Astrocyte (in vitro differentiated cells and primary cell): ENCODE measurements at places on chromosomes 2 and 18.

- H3K27ac ChIP-seq, result no peak overlapping the region
- no peaks in the 10 kb centered on the region for H3K36me3 ChIP-seq
- no peak for DNase-seq
Measured at GRCh38 chr2:72386288-72386687, 238.6 kb upstream of the CYP26B1 start.

DNA sequence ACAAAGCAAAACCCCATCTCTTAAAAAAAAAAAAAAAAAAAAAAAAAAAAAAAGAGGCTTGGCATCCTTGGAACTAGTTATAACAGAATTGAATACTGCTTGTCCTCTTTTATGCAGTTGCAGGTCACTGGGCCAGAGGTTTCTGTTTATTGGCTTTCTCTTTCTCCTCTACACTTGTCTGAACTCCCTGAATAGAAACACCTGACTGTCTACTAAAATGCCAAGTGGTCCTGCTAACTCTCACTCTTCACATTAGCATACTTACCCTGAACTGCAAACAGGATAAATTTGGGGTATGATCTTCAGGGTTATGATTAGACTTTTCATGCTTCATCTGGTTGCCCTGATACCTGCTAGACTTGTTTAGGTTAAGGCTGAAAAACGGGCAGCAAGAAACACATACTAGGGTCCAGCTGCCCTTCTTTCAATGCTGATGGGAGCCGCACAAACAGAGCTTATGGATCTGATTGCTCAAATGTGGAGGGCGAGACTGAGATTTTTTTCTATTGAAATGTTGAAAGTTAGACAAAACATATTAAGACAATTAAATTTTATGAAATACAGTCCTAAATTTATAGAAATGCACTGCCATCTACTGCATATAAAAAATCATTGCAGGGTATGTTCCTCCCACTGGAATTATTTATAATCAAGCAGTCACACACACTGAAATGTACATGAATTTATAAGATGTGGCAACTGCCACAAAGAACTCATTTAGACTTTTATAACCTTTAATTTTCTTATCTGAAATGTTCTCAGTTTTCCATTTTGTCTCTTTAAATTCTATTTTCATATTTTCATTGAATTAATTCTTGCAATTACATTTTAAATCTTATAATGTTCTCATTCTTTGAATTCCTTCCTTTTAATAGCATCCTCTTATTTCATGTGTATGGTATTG, 40.8 kb downstream of the GTF3C3 start:
- H3K36me3 ChIP-seq, result no peaks in the 10 kb centered on the region
- no peaks in the 10 kb centered on the region for H3K4me1 ChIP-seq
- no peak overlapping the region for H3K27ac ChIP-seq
- no peak for DNase-seq
- no peak overlapping the region for H3K4me3 ChIP-seq
- no peaks in the 10 kb centered on the region for H3K27me3 ChIP-seq

DNA sequence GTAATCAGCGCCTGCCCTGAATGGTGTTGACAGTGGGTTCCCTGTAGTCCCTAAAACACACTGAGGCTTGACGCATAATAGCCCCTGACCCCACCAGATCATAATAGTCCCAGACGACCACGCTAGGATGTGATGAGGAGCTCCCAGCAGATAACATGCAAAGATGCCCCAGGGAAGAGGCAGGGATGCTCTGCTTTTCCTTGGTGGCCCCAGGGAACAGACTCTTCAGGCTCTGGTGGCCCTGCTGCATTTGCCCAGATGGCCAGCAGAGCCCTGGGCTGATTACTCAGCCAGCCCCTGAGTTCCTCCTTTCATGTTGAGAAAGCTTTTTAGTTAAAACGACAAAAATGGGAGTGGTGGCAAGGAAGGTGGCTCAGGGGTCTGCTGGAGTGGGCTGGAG, 5.9 kb upstream of the NCKAP5 start:
- H3K27me3 ChIP-seq, result no peaks in the 10 kb centered on the region
- peaks cover 5% of the 10 kb centered on the region for H3K4me1 ChIP-seq
- H3K36me3 ChIP-seq, result no peaks in the 10 kb centered on the region
- H3K4me3 ChIP-seq, result no peak overlapping the region
- DNase-seq, result no peak

DNA sequence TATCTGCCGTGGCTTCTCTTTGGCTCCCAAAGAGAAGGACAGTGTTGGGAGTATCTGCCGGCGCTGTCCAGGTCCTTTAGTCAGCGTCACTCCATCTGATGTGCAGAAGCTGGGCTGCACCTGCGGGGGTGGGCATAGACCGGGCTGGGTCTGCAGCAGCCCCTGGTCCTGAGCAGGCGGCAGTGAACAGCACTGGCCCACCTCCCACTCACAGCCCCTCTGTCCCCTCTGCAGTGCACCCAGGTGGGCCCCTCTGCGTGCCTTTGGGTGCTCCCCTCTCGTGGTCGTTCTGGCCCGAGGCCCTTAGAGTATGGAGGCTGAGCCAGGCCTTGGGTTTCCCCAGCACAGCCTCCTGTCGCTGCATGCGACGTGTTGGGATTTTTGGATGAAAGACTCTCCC, 95.7 kb downstream of the USP40 start:
- H3K36me3 ChIP-seq, result peaks cover 2% of the 10 kb centered on the region
- H3K27ac ChIP-seq, result no peak overlapping the region
- no peak overlapping the region for H3K4me3 ChIP-seq
- no peaks in the 10 kb centered on the region for H3K27me3 ChIP-seq

- no peak overlapping the region for H3K4me3 ChIP-seq
- H3K36me3 ChIP-seq, result no peaks in the 10 kb centered on the region
- DNase-seq, result peak; percentile 34
- no peaks in the 10 kb centered on the region for H3K4me1 ChIP-seq
- no peak overlapping the region for H3K27ac ChIP-seq
Measured at GRCh38 chr2:144759746-144760145, 239.8 kb upstream of the ZEB2 start.

GRCh38 chr2:10956006-10956790, 44.5 kb downstream of the KCNF1 start:
- H3K27me3 ChIP-seq, result peaks cover 3% of the 10 kb centered on the region
- no peak overlapping the region for H3K27ac ChIP-seq
- no peak overlapping the region for H3K4me3 ChIP-seq
- H3K36me3 ChIP-seq, result no peaks in the 10 kb centered on the region
- peaks cover 4% of the 10 kb centered on the region for H3K4me1 ChIP-seq
